ENCODE measurements at places on chromosomes 1 and 21.

DNA sequence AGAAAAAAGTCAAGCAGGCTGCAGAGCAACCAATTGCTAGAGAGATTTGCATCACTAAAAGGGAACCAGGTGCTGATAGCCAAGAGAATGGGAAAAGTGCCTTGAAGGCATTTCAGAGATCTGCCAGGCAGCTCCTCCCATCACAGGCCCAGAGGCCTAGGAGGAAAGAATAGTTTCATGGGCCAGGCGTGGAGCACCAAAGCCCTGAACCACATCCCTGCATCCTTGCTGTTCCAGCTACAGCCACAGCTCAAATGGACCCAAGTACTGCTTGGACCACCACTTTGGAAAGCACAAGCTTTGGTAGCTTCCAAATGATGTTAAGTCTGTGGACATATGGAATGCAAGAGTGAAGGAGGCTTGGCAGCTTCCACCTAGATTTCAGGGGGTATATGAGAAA lies 29.7 kb upstream of the ZSWIM5 start:
- DNase-seq: no peak

DNA sequence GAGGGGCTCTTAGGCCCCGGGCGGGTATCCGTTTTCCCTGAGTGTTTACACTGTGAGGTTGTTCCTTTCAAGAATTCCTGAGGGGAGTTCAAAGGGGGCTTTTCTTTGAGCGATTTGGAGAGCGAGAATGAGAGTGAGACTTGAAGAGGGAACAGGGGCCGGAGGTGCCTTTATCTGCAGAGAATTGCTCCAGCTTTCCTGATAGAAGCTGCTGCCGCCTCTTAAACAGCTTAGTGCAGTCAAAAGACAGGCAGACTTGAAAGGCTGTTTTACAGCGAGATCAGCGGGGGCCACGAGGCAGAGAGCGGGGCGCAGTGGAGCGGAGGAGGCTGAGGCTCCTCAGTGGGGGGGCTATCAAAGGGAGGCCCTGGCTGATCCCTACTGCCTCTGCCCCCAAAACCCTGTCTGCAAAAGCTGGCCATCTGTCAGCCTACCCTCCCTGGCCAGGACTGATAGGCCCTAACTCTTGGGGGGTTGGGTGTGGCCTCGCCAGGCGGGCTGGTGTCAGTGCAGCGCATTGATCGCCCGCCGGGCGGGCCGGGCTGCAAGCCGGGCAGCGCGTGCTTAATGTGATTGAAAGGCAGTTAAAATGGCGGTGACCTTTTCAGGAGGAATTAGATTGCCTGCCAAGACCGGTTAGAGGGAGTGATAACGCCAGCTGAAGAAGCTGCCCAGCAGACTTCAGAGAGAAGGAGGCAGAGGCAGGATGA lies 36.4 kb downstream of the TMEM53 start:
- DNase-seq: no peak

- DNase-seq: no peak
Observed at GRCh38 chr1:30353637-30354036, 369.7 kb downstream of the MATN1 start.

- DNase-seq: no peak
Observed at GRCh38 chr1:18419113-18419844, 61.5 kb upstream of the KLHDC7A start.

DNA sequence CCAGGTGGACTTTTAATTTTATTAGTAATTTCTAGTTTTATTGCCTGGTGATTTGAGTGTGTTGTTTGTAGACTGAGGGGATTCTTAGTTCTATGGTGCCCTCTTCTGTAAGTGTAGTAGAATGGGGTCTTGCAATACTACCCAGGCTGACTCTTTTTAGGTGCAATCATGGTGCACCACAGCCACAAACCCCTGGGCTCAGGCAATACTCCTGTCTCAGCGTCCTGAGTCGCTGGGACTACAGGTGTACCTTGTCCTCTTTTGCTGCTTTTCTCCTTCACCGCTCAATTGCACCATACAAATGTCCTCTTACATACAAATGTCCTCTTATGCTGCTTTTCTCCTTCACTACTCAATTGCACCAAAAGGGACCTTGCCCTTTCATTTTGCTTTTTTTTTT lies 43.1 kb downstream of the SCP2 start:
- no peak for DNase-seq

GRCh38 chr1:60185684-60186083 lies 112.1 kb upstream of the C1orf87 start:
- no peak for DNase-seq

GRCh38 chr1:47738560-47739182 lies 258.5 kb downstream of the TRABD2B start:
- no peak for DNase-seq

GRCh38 chr21:45032332-45032731 lies 42.0 kb upstream of the ADARB1 start:
- DNase-seq: no peak

GRCh38 chr1:211640301-211640630 lies 35.2 kb downstream of the NEK2 start:
- DNase-seq: no peak

GRCh38 chr1:17735793-17736192 lies 19.3 kb upstream of the ACTL8 start:
- DNase-seq: no peak

DNA sequence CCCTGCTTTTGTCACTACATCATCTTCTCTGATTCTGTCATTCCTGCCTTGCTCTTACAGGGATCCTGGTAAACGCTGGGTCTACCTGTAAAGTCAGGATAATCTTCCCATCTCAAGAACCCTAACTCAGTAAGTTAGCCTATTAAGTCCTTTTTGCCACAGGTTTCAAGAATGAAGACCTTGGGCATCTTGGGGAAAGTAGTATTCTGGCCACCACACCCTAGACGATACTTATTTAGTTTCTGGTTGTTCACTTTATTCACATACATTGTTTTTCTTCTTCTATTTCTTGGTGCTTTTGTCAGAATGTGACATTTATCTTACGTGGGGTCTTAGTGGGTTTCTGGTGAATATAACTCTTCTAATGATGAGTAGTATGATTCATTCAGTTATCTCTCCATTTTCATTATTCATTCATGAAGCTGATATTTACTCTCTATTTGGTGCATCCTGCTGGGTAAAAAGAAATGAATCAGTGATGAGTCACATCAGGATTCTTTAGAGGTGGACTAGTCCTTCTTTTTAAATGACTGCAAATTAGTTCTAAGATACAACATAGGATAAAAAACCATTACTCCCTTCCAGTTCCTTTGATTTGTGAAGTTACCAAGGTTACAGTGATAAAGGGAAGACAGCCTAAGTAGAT lies 514.4 kb upstream of the B3GALT2 start:
- no peak for DNase-seq

DNA sequence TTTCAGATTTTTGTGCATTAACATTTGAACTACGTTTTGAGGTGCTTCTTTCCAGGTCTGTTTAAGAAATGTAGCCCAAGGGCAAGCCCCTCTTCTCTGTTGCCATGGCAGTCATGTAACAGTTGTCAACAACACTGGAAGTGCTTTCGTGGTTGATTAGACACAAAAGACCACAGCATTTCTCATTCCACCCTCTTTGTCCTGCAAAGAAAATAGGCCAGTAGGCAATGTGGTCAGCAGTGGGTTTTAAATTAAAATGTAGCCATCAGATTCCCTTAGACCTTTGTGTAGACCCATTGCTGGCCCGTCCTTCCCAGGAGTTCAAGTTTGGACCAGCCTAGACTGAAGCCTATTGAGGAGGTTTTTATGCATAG lies 35.4 kb downstream of the VANGL1 start:
- no peak for DNase-seq

DNA sequence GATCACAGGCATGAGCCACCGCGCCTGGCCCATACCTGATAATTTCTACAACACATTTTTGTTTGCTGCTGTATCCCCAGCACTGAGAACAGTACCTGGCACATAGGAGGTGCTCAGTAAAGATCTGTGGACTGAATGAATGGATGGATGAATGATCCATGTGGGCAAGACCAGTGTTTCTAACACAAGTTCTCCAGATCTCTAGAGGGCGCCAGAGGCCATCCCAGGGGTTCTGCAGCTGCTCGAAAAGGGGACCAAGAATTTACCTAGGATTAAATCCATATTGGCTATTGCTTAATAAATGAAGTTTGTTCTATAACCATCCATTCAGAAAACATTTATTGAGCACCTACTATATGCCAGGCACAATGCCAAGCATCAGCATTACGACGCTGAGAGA lies 167.7 kb downstream of the ACTL8 start:
- peak; percentile 11 for DNase-seq

DNA sequence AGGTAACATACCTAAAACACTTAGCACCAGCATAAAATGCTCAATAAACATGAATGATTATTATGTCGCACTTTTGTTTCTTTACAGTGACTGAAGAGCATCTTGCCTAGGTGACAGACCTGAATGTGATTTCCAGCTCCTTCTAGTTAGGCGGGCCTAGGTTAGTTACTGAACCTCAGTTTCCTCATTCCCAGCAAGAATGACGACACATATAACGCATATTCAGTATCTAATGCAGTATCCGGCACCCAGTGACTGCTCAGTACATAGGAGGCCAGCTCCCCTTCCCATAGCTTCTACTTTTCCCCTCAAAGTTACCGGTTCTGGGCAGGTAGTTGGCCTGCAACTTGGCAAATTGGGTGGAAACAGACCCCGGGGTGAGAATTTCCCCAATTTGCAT lies 763 bp downstream of the AUNIP start:
- DNase-seq: no peak

GRCh38 chr1:219587801-219588561 lies 24.9 kb downstream of the ZC3H11B start:
- DNase-seq: no peak

DNA sequence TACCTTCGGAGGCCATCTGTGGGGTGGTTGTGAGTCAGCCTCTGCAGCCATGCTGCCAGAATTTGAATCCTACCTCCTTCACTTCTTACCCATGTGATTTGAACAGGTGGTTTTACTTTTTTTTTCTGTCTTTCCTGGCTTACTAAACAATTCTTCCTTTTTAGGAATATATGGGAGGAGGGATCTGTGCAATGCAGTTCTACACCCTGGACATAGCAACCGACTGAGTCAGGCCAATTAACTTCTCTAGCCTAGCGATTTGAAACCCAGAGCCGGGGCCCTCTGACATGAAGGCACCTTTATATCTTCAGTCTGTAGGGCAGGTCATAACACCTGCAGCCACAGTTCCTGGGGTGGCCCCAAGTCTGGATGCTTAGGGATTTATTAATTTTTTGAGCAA lies 83.6 kb downstream of the ST6GALNAC3 start:
- no peak for DNase-seq

DNA sequence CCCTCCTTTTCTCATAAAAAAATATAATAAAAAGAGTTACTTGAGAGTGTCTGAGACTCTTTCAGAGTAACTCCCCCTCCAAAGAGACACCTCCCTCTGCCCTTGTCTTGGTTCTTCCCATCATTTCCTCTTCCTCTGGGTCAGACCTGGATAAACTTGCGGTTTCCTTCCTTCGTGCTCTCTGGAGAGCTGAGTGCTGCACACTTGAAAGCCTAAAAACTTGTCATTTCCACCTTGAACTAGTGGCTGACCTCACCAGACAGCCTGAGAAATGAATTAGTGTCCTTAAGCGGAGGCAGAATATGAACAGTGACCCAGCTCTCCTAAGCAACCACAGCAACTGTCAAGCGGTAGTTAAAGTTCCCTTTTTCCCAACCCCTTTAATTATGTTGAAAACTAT lies 88.4 kb upstream of the PROX1 start:
- no peak for DNase-seq

DNA sequence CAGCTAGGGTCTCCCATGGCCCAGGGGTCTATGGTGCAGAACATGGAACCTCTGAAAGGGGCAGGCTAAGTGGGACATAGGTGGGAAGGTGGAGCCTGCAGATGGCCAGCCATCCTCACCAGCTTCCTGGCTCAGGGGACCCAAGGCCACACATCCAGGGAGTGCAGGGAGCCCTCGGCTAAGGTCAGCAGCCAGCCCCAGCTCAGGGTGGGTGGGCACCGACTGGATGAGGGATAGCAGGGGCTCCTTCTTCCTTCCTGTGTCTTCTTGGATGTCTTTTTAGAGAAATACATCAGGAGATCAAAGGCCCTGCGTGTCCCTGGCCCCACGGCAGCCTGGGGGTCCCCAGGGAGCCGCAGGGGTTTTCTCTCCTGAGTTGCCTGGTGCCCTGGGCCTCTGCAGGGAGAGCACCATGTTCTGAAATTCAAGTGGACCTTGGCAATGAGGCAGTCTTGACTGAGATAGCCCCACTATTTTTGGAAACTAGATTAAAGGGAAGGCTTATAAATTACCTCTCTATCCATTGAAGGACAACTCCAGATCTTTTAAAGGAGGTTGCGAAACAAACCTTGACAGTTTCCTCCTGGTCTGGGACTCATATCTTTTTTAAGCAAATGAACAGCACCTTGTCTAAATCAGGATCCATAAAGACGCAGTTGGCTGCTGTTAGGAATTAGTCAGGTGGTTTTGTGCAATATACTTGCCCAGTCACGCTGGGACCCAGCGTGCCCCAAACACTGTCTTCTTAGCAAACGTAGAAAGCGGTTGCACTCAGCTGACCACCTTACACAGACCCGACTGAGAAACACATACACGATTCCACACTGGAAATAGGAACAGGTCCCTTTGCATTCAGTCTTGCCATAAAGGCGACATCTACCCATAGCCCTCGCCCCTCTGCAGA lies 242.3 kb downstream of the TOMM20 start:
- DNase-seq: no peak

DNA sequence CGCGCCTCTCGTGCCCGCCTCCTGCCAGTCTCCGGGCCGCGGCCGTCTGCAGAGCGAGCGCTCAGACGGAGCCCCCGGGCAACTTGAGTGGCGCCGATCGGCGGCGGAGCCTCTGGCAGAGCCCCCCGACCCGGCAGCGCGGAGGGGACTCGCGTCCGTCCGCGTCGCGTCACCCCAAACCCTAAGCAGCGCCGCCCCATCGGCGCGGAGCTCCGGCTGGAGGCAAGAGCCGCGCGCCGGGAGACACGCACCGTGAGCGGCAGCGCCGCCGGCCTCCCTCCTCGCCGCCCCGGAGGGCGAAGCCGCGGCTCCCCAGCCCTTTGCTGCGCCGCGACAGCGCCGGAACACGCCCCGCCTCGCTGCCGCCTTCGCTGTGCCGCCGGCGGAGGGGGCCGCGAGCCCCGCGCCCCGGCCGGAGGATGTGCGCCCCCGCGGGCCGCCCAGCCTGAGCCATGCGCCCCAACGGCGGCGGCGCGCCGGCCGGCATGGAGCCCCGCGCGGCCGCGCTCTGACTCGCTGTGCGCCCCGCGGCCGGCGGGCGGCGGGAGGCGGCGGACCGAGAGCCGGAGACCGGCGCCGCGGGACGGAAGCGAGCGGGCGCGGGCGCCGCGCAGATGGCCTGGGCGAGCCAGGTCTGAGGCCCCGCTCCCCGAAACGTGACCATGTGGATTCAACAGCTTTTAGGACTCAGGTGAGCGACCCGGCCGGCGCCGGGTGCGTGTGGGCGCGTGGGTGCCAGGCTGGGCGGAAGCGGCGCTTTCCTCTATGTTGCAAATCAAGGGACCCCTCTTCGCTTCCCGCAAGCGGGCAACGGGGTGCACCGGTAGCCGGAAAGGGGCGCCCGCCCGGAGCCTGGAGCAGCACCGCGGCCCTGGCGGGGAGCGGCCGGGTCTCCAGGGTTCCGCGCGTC lies 610 bp downstream of the AJAP1 start:
- DNase-seq: no peak

GRCh38 chr1:87684713-87685205 lies 356.1 kb downstream of the LMO4 start:
- DNase-seq: peak; percentile 57

GRCh38 chr1:33400153-33400911 lies 30.6 kb downstream of the PHC2 start:
- no peak for DNase-seq

All from COR-L47 (cell line).